ENCODE measurements at places on chromosomes 7 and 10.

- no peak for DNase-seq
Observed at GRCh38 chr7:21243265-21243664, 184.6 kb upstream of the SP4 start.

GRCh38 chr7:98163704-98164494 is 47.3 kb upstream of the BHLHA15 start:
- DNase-seq = peak; percentile 82

DNA sequence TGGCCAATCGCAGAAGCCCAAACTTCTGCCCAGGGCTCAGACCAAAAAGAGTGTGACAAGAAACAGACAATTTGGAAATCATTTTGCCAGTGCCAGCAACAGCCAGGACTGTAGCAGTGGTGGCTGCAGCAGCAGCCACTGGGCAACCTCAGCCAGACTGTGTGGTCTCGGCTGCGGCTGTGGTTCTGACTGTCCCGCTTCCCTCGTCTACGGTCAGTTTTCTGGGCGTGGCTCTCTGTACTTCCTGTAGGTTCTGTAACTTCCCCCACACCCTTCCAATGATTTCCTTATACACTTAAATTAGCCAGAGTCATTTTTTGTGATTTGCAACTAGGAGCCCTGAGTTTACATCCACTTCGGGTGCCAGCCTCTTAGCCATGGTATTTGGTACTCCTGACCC is 39.9 kb downstream of the CYTH3 start:
- no peak for DNase-seq

- peak; percentile 49 for DNase-seq
Observed at GRCh38 chr7:131945313-131945911, 389.0 kb upstream of the PODXL start.

DNA sequence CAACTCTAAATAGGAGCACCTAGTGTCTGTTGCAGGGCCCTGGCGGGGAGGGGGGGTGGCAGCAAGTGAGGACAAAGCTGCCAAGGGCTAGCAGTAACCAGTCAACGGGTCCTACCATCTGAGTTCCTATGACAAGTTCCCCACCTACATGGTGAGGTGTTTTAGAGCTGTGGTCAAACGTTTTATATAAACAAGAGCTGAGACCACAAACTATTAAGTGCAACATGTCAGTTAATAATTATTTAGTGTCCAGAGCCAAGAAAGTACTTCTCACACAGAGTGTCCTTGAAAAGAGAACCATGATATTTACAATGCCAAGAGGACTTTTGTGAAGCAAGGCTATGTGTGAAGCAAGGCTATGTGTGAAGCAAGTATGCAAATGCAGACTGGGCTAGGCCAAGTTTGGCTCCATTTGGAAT is 434.7 kb downstream of the TNS3 start:
- peak; percentile 73 for DNase-seq

DNA sequence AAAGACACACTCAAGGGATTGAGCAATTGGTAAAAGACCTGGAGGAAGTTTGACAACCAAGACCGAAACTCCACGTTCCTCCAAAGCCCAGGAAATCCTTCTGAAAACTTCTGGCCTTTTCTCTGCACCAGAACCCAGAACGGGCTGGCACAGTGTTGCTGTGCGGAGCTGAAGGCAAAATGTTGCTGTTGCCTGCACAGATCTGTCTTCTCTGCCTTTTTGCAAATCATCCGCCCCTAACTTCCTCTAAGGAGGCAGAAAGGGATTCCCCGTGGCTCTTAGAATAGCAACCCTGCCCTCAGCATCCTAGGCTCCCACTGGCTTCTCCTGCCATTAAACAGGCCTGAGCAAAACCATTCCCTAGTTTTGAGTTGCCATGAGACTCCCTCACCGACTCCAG is 44.9 kb downstream of the FIGNL1 start:
- no peak for DNase-seq

DNA sequence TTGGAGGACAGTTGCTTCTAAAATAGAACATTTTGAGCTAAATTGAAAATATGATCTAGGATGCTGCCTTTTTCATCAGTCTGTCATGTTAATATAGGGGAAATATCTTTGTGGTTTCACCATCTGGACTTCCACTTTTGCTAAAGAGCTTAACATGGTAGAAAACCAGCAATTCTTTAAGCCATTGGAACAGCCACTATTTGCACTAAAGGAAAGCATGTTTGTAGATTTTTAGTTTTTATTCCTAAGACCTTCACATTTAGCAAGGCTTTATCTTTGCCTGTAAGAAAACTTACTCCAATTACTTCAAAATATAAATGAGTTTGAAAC is 291.0 kb downstream of the RNLS start:
- DNase-seq = no peak

DNA sequence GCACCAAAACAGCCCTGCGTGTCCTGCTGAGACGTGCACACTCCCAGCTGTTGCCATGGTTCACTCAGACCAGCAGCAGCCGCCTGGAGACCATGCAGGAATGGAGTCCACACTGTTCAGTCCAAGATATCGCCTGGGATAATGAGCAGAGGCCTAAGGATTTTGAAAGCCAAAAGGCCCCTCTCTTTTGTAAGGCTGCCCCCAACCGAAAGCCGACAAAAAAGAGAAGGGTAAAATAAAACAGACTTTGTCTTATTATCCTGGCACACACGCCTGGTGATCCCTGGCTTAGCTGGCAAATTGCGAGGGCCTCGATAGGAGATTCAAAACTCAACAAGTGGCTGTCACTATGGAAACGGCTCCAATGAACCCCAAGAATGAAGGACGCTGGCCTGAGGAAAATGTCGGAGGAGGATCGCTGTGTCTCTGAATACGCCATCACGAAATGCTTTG is 263.6 kb downstream of the SKIDA1 start:
- no peak for DNase-seq

DNA sequence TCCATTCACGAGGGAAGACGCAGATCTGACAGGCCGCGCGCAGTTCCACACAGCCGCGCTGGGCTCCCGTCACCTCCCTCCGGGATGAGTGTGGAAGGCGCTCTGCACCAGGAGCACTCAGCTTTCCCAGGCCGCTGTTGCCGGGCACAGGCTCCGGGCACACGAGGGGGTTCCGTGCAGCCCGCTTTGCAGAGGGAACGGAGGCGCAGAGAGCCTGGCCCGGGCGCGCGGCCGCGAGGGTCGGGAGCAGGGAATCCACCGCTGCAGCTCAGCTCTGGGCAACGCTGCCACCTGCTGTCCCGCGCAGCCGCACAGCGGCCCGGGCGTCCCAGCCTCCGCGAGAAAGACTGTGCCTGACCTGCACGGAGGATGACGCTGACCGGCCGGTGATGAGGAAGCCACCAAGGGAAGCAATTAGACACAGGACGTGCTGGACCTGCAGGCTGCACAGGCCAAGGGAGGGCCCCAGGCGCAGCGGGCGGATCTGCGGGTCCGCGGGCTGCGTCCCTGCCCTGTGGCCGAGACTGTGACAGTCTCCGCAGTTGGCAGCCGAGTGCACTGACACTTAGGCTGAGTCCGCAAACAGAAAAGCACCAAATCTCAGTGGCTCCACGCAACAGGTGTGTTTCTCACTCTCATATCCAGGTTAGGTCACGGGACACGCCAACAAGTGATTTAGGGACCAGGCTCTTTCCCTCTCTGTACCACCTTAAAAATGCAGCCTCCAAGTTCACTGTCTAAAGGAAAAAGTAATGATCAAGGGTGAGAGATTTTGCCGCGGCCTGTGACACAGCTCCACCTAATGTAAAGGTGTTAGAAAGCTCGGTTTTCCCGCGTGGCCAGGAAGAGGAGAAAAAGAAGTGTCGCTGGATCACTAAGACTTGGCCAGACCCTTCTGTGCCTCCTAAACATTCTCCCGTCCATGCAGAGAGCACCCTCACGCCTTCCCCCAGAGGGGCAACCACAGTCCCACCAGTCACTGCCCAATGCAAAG is 94.5 kb downstream of the SEC61G start:
- peak; percentile 55 for DNase-seq

- no peak for DNase-seq
Observed at GRCh38 chr10:119029613-119030420, at the start of gene NANOS1. TSS of gene NANOS1 (plus strand) at chr10:119029714. CDS start at chr10:119029802, 88 bp downstream.

GRCh38 chr10:34433241-34434076 is 381.6 kb downstream of the PARD3 start:
- no peak for DNase-seq

DNA sequence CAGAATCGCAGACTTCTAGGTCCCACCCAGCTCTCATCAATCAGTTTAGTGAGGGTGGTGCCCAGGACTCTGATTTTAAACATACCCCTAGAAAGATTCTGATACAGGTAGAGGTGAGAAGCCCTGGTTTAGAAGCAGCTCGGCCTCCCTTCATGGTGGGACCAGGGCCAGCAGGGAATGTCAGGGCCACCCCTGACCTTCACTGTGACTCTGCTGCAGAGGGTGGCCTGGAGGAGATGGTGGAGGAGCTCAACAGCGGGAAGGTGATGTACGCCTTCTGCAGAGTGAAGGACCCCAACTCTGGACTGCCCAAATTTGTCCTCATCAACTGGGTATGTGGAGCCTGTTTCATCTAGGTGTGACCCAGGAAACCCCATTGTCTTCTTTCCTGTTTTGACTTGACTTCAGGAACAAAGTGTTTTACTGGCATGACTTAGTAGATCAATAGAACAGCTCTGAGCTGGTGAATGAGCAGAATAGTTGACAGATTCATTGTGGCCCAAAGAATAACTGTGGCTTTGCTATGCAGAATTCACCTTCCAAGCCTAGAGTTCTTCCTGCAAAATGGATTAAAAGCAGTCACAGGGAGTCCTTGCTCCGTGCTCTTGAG is 7.2 kb downstream of the DBNL start:
- peak; percentile 27 for DNase-seq

DNA sequence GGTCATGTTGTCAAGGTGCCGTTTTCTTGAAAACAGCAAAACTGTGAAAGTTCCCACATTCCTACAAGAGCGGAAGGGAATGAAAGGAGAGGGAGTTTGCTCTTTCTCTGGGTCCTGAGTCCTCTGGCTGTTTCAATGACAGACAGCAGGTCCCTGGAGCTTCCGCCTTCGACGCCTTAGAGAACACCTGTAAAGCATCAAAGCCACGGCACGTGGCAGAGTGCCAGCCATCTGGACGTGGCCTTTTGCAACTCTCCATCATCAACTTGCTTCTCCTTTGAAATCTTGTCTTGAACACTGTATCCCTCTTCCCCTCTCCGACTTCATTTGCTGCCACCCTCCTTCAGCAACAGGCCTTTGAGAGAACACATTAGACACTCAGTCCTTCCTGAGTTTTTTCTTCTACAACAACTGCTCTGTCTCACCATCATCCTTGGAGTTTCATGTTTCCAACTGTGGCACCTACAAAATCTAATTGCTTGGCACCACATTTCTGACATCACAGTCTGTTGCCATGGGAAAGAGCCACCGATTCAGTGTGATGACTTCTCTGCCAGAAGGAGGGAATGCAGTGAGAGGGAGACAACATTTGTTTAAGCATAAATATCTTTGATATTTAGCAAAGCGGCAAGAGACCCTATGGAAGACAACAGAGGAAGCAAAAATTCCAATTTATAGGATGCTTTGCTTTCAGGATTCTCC is 204.9 kb upstream of the PTER start:
- no peak for DNase-seq

DNA sequence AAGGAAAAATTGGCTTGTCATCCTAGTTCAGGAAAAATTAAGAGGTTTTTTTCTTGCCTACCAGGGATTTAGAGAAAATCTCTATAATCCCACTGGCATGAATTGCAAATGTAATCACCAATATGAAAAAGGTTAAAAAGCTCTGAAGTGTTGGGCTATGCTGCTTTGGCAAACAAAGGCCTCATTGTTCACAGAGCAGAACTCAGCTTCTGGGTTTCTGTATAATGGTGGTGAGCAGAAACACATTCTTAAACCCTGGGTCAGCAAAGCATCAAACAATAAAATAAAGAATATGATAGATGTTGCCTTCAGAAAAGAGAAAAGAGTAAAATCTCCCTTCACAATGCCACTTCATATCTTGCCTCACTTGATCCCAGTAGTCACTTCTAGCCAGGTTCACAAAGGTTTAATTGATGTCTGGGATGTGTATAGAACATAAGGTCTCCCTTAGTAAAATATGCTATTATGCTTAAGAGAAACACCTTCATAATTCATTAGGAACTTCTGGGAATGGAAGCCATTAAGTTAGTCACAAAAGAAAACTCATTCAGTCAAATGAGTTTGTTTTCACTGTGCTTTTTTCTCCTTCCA is 1255.5 kb upstream of the PHF14 start:
- no peak for DNase-seq

DNA sequence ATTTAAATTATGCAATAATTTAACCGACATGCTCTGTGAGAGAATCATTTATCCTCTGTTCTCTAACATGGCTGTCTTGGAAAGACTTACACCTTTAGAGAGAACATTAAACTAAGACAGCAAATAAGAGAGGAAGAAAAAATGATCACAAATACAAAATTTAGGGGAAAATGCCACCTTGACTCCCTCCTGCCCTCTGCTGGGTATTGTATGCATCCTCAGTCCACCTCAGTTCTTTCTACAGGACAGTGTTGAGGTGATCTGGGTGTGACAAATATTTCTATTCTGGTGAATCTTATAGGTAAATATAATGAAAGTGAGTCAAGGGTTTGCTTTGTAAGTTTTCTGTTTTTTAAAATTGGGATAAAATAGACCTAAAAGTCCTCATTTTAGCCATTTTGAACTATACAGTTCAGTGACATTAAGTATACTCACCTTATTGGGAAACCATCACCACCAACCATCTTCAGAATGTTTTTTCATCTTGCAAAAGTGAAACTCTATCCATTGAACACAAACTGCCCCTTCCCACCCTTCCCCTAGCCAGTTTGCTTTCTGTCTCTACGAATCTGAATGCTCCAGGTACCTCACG is 61.5 kb upstream of the ELMO1 start:
- no peak for DNase-seq

DNA sequence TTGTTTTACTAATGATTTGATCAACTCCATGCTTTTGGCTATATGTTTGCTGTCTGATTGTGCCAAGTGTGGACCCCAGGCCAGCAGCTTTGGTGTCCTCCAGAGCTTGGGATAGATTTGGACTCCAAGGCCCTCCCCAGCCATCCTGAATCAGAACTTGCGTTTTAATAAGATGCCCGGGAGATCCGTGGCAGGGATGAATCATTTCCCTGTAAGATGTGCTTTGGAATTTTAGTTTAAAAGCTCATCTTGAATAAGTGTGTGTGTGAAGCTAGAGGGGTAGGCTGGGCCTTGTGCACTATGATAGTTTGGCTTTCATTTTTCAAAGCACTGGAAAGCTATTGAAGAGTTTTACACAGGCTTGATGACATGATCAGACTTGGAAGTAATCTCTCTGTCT is 66.2 kb upstream of the SDK1 start:
- no peak for DNase-seq

DNA sequence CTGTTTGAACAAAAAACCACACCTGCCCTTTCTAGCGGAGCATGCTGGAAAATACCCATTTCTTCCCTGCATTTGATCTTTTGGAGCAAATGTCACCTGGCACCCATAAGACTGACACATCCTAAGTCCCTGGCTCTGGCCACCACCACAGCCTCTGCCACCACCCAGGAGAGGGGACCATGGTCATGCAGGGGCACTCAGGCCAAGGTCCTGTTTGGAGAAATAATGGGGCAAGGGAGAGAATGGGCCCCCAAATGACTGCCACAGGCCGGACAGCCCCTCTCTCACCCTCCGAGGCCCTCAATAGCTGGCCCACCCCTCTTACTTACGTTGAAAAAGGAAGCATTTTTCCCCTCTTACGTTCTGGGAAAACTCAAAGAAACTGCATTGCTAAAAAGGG is 35.4 kb downstream of the RGS10 start:
- DNase-seq = no peak
